ENCODE measurements at places on chromosomes 5 and 9.

GRCh38 chr9:2271426-2271825 lies 256.3 kb downstream of the SMARCA2 start:
- peak; percentile 16 for DNase-seq

GRCh38 chr9:32334916-32335895 lies 49.2 kb upstream of the ACO1 start:
- no peak for DNase-seq

DNA sequence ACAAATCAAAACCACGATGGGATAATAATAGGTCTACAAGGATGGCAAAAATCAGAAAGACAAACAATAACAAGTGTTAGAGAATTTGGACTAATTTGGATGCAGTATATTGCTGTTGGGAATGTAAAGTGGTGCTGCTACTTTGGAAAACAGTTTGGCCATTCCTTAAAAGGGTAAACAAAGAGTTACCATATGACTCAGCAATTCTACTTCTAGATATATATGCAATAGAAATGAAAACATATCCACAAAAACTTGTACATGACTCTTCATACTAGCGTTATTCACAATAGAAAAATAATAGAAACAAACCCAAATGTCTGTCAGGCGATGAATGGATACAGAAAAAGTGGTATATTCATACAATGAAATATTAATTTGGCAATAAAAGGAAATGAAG lies 58.3 kb downstream of the JAK2 start:
- DNase-seq = no peak

GRCh38 chr9:125332527-125332926 lies 70.9 kb downstream of the GAPVD1 start:
- no peak for DNase-seq

DNA sequence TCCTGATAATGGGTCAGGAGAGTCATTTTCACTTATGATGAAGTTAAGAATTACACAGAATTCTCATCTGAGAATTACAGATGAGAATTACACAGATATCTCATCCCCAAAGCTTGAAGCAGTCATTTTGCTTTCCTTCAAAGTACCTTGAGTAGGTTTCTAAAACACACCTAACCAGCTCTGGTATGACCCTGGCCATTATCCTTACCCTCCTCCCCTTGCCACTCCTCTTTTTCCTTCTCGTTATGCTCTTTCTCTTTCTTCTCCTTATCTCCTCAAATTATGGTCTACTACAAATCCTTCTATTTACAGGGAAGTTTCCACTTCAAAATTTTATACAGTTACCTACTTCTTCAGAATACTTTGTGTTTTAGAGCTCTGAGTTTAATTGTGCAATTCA lies 44.5 kb downstream of the MEF2C start:
- DNase-seq = no peak

DNA sequence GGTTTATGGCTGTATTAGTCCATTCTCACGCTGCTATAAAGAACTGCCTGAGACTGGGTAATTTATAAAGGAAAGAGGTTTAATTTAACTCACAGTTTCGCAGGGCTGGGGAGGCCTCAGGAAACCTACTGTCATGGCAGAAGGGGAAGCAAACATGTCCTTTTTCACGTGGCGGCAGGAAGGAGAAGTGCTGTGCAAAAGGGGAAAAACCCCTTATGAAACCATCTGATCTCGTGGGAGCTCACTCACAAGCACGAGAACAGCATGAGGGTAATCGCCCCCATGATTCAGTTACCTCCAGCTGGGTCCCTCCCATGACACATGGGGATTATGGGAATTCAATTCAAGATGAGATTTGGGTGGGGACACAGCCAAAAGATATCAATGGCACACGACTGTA lies 13.9 kb downstream of the LRRC70 start:
- DNase-seq = no peak

DNA sequence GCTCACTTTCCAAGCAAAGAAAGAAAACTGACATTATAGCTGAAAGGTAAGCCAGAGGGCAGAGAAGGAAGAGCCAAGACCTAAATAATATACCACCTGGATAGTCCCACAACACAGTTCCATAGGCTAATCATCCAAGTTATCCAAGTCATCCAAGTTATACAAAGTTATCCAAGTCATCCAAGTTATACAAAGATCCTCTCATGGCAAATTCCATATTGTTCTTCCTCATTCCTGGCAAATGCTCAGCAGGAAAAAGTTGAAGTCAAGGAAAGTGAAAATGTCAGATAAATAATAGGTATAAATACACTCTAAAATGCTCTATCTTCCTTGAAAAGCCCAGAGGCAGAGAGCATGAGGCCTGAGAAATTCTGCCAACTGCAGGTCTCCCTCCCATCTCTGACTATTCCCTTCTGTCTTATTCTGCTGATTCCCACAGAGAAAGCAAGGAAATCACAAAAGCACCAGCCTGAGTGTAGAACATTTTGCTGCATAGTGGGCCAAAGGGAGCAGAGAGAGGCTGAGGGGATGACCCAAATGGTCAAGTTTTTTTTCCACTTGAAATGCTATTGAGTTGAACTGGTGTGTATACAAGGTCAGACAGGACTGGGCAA lies 12.5 kb downstream of the MCTP1 start:
- no peak for DNase-seq

- no peak for DNase-seq
These were observed 131.9 kb upstream of the LPCAT1 start for GRCh38 chr5:1655496-1656270.

DNA sequence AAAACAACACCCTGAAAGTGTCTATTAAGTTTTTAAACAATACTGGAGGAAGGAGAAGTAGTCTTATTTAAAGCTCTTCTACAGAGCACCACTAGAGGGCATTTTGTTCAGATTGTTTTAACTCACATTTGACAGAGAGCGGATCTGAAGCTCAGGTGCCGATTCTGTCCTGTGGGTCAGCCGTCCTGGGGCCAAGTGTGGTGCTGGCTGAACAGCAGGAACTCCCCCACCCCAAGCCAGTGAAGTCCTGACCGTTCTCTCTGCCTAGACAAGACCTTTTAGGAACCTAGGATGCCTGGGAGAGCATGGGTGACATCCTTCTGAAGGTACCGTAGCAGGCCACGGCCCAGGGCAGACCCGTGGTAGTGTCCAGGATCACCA lies 3.9 kb downstream of the EXOC3 start:
- peak; percentile 27 for DNase-seq

GRCh38 chr9:93427655-93428379 lies 23.7 kb upstream of the FAM120A start:
- DNase-seq = no peak

DNA sequence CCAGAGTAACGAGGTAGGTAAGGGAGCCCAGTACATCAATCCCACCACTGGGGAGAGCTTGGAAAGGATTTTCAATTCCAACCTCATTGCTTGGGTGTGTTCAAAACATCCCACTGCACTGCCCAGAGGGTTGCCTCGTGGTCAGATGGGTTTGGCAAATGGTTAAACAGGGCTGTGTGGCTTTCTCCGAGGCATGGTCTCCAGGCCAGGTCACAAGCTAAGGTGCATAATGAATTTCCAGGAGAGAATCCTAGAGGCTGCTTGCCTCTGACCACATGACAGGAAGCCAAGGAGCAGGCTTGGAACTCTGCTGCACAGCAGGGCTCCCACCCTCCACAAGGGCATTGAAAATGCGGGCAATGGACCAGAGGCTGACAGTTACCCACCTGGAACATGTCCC lies 51.6 kb downstream of the DAP start:
- DNase-seq = no peak

DNA sequence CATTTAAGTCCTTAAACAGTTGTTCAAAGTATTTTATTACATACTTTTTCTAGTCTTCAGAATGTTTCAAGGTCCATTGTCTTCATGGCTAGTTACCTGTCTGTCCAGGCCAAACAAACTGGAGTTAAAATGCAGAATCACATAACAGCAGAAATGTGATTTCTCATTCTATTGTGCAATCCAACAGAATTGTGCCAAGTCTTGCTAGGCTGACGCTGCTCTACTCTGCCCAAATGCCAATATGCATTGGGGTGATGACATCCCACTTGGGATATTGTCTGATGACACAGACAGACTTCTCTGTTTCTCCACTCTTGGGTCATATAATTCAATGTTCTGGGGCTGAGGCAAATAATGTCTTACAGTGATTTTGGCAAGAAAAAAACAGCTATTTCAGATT lies 5.2 kb upstream of the SLC22A5 start:
- peak; percentile 55 for DNase-seq

- DNase-seq = no peak
These were observed 349.7 kb downstream of the ARRDC3 start for GRCh38 chr5:91033370-91033769.

- DNase-seq = no peak
These were observed 15.5 kb upstream of the SLC25A51 start for GRCh38 chr9:37919246-37919955.

- DNase-seq = no peak
These were observed 153.5 kb downstream of the CDH6 start for GRCh38 chr5:31346896-31347551.

- peak; percentile 24 for DNase-seq
These were observed 28.6 kb downstream of the CSF2 start for GRCh38 chr5:132102101-132102701.

DNA sequence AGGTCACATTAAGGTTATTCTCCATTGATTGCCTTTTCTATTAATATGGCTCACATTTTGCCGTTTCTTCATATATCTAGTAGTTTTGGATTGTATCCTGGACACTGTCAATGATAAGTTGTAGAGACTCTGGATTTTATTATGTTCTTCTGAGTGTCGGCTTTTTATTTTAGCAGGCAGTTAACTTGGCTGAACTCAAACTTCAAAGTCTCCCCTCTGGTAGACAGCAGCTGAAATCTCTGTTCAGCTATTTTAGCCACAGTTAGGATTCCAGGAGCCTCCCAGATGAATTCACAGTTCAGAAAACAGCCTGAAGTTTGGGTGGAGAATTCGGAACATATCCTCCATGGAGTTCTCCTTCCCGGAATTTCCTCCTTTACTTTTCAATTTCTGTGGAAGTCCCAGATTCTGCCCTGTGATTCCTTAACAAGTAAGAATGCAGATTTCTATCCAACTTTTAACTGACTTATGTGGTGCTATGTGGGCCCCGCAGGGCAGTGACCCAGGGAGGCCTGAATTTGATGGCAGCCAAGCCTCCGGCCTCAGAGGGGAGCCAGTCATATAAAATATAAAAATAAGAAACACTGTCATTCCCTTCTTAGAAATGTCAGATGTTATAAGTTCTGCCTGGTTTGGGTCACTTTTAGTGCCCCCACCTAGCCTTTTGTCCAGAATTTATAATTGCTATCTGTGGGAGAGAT lies 39.3 kb upstream of the MVB12B start:
- DNase-seq = no peak

- no peak for DNase-seq
These were observed 94.5 kb downstream of the LMNB1 start for GRCh38 chr5:126871441-126871840.

GRCh38 chr5:162256711-162257110 lies 189.1 kb downstream of the GABRG2 start:
- DNase-seq = no peak

DNA sequence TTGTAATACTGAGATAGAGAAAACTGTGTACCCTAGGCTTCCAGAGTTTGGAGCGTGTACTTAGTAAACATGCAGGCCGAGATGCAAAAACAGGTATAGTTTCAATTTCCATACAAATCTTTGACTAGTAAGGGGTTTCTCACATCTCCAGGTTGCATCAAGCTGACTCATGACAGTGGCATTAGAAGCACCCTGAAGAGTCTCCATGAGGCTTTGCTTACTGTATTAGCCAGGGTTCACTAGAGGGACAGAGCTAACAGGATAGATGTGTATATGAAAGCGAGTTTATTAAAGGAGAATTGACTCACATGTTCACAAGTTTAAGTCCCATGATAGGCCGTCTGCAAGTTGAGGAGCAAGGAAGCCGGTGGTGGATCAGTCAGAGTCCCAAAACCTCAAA lies 275.3 kb upstream of the CDH6 start:
- peak; percentile 34 for DNase-seq

DNA sequence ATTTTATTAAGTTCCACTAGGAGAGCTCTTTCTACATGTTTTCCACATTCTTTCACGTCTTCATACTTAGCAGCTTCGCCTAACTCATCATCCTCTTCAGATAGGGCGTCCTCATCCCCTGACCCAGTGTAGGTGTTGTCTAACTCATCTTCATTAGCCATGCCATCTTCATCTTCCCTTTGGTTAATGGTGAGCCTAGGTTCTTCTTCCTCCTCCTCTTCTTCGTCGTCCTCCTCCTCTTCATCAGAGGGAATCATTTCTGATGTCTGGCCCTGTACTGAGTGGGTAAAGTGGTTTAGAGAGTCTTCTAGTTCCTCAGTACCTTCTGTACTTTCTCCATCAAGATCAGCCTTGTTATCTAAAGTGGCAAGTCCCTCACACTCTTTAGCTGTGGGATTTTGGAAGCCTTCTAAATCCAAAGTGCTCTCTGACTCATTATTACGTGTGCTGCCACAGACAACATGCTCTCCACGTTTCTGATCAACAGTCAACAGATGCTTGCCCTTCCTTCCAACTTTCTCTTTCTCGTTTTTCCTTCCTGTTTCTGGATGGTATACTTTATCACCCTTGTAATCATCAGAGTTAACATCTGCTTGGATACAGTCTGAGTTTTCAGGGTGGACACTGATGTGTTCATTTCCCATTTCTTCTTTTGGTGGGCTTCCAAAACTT lies 31.1 kb downstream of the TUT7 start:
- peak; percentile 48 for DNase-seq

DNA sequence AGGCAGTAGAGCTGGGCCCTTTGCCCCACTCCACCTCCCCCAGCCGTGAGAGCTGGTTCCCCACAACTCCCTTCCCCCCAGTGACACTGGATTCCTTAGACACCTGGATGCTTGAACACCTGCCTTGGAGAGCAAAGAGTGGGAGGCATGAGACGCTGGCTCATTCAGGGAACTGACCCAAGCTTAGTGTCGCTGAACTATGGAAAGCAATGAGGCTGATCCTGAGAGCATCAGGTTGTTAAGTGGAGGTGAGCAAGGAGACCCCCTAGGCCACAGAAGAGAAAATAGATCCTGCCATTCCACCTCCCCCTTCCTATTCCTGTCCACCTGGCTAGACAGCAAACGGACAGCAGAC lies 2.0 kb downstream of the CCL19 start:
- no peak for DNase-seq

DNA sequence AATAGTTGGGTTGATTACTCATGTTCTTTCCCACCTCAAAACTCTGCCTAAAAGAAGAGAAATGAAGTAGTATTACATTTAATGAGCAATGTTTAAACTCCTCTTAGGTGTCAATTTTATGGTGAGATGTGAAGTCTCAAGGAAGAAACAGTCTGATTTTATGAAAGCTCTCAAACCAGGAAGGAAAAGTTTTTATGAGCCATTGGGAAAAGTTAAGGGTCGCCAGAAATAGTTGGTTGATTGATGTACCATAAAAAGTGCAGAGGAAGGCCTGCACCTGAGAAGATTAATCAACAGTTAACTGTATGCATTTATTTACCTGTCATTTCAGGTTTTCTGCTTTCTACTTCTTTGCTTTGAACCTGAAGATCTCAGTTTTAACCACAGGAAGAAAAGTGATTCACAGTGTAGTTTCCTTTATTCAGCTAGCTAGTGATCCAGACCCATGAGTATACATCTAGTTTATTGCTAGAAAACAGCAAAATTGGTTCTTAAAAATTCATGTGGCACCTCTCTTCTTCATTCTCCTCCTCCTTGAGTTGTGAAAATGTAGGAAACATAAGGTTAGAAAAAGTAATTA lies 133.1 kb downstream of the CSNK1G3 start:
- no peak for DNase-seq

- no peak for DNase-seq
These were observed 82.1 kb upstream of the IL33 start for GRCh38 chr9:6133346-6134063.
